Osteocyte (in vitro differentiated cells): ENCODE measurements at places on chromosomes 16 and 17.

DNA sequence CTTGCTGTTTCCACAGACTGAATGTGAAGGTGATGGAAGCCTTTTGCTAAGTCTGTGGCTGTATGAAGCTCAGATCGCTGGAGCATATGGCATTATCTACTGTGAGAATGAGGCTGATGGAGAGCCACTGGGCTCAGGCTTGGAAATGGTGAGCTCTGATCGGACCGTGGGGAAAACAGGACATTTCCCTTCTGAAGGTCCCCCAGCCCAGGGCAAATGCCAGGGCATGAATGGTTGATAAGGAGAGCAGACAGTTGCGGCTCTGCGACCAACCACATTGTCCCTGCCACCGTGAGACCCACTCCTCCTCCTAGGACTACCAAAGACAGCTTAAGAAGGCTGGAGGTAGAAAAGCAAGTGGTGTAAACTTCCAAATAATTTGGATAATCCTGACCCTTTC is 4.7 kb upstream of the CUEDC1 start:
- no peak for DNase-seq

DNA sequence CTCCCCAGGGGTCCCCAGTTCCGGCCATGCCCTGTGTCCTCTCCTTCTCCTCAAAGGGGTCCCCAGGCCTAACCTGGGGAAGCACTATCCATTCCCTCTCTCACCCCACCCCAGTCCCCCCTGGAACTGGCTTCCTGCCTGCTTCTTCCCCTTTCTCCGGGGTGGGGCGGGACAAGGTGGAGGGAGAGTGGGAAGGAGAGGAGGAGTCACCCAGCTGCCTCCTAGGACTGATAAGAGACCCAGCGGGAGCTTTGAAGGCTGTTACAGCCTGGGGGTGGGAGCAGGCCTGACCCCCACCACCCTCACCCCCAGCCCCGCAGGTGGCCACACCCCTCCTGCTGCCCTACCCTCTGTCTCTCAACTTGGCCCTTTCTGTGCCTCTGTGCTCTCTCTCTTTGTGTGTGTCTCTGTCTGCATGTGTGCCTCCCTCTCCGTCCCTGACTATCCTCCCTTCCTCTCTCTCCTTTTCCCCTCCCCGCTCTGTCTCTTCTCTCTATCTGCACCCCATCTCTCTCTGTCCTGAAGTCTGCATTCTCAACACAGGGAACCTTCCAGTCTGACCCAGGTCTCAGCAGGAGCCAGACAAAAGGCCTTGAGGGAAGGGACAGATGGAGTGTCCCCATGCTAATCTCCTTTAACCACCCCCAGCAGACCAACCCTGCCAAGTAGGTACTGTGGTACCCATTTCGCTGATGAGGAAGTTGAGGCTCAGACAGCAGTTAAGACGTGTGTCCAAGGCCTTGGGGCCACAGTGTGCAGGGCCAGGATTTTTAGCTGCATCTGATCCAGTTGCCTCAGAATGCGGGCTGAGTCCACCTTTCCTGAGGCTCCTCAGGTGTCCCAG is 66.1 kb downstream of the RAB11FIP4 start:
- DNase-seq: no peak

DNA sequence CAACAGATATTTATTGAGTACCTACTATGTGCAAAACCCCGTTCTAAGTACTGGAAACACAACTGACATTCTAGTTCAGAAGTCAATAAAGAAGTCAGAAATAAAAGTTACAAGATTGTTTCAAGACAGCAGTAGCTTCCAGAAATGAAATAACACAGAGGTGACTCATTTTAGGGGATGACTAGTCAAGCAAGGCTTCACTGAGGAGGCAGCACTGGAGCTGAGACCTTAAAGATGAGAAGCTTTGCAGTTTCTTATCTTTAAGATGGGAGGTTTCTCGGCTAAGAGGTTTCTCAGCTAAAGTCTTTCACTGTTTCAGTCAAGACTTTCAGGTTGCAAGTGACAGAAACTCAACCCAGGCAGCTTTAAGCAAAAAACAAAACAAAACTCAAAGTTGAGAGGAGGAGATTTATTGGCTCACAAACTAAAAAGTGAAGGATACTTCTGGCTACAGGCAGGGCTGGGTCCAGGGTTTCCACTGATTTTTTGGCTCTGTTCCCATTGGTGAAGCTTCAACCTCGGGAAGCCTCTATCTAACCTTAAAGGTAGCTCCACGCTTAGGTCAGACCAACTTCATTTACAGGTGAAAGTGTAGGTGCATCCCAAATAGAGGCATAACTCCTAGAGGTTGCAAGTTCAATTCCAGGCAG is 7.4 kb upstream of the MMP2 start:
- no peak for DNase-seq

- no peak for DNase-seq
Measured at GRCh38 chr17:80930335-80931279, 61.0 kb upstream of the CHMP6 start.

GRCh38 chr17:36705874-36706731 is 104.7 kb downstream of the MRM1 start:
- no peak for DNase-seq

DNA sequence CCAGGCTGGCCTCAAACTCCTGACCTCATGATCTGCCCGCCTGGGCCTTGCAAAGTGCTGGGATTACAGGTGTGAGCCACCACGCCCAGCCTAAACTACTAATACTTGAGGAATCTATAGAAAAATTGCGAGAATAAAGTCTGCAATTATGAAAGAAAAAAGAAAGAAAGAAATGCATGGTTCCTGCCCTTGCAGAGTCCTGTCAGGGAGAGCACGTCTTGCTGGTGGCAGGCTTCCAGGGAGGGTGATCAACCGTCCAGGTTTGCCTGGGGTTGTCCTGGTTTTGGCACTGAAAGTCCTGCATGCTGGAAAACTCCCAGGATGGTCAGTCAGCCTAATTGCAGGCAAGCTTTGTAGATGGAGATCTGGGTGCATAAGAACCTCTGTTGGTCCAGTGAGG is 21.5 kb upstream of the KIFC3 start:
- DNase-seq: no peak

DNA sequence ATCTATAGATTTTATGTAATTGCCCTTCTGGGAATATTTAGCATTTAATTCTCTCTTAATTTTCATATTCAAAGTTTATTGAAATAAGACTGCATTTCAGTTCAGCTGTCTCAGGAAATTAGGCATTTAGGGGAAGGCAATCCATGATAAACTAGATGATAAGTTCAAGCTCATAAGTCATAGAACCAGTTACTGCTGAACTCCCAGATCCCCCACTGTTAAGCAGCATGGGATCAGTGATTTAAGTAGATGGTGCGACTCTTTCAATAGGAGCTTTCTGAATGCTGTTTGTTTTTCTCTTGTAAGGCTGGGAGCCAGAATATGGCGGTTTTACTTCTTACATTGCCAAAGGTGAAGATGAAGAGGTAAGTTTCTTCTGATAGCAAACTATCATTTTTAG is 23.8 kb downstream of the OGFOD1 start:
- DNase-seq: no peak

DNA sequence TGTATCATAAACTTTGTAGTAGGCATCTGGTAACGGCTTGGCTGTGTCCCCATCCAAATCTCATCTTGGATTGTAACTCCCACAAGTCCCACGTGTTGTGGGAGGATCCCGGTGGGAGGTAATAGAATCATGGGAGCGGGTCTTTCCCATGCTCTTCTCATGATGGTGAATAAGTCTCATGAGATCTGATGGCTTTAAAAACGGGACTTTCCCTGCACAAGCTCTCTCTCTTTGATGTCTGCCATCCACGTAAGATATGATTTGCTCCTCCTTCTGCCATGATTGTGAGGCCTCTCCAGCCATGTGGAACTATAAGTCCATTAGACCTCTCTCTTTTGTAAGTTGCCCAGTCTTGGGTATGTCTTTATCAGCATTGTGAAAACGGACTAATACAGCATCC is 248.7 kb downstream of the SNX29 start:
- DNase-seq: no peak

- no peak for DNase-seq
Measured at GRCh38 chr17:681738-682529, 32.7 kb downstream of the VPS53 start.

DNA sequence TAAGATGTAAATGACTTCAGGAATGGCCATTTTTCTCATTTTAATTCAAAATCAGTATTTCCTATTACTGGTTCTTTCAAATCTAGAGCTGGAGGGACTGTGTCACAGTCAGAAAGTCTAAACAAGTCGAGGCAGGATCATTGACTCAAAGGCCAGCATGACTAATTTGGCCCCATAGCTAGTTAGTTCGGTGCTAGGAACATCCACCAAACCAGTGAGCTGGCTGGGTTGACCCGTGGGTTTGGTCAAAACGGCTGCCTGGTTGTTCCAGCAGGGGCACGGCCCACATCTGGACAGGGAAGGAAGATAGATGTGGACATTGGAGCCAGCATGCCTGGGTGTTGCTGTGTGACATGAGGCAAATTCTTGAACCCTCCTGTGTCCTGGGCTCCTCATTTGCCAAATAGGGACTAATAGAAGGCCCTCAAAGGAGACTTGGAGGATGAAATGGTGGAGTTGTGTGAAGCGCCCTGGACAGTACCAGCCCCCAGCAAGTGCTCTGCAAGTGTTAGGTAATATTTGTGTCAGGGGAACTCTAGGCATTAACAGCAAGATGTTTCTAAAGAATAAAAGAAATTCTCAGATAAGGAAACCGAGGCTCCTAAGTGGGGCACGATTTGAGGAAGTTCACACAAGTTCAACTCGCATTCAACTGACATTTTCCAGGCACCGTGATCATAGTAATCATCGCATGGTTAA is 46.2 kb downstream of the MEOX1 start:
- no peak for DNase-seq

- DNase-seq: no peak
Measured at GRCh38 chr17:43020030-43020621, 2.1 kb downstream of the VAT1 start.

GRCh38 chr16:5036228-5037156 is 2.8 kb upstream of the NAGPA start:
- DNase-seq: no peak
